ENCODE measurements at places on chromosomes 13 and 19.

DNA sequence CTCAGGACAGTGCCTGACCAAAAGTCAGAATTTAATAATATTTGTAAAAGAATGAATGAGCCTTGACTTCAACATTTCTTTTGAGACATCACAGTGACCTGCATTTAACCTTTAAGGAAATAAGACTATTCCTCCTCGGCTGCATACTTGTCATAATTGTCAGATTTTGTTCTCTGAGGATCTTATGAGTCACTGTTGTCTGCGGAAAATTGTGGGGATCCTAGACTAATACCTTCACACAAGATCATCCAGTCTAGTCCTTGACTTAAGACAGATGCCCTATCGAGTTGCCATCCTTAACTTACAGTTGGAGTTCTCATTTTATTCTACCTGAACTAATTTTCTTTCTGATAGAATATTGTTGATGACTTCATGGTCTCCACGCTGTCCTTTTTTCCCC is 198.4 kb downstream of the DLEU7 start:
- no peak for DNase-seq

DNA sequence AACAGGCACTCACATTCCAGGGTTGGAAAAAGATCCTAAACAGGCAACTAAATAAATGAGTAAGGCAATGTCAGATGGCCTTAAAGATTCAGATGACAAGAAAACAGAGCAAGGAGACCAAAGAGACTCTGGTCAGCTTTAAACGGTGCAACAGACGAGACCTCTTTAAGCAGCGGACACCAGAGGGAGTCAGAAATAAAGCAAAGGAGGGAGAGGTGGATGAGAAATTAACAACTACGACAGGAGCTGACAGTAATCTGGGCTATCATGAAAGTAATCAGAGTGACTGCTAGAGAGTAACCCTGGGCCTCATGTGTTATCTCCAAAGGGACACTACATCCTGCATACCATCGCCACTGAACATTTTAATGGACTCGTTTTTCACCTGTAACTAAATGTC is 1.1 kb downstream of the ZNF550 start:
- DNase-seq, result no peak

GRCh38 chr13:103406967-103407366 is 340.8 kb upstream of the SLC10A2 start:
- no peak for DNase-seq

DNA sequence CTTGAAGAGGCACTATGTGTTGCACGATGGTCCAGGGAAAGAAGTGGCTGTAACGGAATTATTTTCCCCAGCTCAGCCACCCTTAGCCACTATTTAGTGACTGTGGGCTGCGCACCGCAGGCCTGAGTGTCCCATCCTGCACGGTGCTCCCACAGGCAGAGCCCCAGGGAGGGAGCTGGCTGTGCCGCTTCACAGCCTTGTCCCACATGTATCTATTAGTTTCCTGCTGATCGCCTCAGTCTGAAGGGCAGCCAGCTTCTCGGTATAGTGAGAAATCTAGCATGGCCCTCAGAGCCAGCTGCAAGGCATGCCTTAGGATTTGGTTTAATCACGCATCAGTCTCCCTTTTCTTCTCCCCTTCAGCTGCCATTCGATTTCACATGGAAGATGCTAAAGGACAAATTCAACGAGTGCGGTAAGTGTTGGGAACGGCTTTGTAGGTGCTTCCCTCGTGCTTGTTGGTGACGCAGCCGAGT is 15.7 kb downstream of the PRAM1 start:
- DNase-seq, result no peak

GRCh38 chr13:37510441-37510840 is 88.1 kb downstream of the POSTN start:
- DNase-seq, result no peak

DNA sequence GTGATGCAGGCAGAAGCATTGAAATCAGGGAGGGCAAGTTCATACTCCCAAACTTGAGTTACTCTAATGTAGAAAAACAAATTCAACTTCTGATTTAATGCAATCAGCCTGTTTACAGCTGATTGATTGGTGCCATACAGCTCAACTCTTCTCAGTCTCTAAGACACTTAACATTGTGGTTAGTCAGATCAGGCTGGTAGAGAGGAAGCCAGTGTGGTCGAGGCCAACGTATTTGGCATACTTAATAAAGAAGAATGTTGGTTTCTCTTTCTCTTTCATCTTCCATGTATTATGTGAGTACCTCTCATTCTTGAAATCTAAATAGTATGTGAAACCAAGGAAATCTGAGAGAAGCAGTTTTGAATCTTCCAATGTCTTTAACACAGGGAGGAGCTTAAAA is 255.0 kb upstream of the SLITRK1 start:
- no peak for DNase-seq

GRCh38 chr13:75639454-75639853 is 3.3 kb downstream of the LMO7 start:
- no peak for DNase-seq

- no peak for DNase-seq
Measured at GRCh38 chr19:28444362-28444761, 768.6 kb downstream of the UQCRFS1 start.

- DNase-seq, result no peak
Measured at GRCh38 chr19:35882114-35882832, 13.9 kb downstream of the APLP1 start.

Measured in left ventricle myocardium inferior (tissue), 1 donor.